Hematopoietic multipotent progenitor cell treated with erythropoietin and hydrocortisone succinate and interleukin-3 and kit ligand, for 8 days (in vitro differentiated cells): ENCODE measurements at places on chromosomes 1 and 21.

DNA sequence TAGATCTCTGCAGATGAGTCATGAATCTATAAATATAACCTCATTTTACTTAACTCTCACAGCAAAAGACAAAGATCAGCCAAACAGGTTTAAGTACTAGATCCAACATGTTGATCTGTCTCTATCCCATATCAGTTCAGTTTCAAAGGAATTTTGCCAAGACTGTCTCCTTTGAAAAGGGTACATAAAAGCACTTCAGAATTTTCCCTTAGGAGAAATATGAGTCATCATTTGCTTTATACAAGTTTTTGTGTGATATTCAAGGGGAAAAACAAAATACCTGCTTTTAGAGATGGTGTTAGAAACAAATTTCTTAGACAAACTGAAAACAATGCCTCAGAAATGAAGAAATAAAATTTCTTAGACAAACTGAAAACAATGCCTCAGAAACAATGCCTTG lies 73.5 kb upstream of the LRRC7 start:
- no peak for DNase-seq

GRCh38 chr21:37208741-37209225 lies 58.4 kb downstream of the VPS26C start:
- no peak for DNase-seq

GRCh38 chr1:223430236-223430635 lies 37.0 kb downstream of the CCDC185 start:
- DNase-seq: no peak

- no peak for DNase-seq
Observed at GRCh38 chr1:79811173-79811572, 804.6 kb upstream of the ADGRL4 start.

DNA sequence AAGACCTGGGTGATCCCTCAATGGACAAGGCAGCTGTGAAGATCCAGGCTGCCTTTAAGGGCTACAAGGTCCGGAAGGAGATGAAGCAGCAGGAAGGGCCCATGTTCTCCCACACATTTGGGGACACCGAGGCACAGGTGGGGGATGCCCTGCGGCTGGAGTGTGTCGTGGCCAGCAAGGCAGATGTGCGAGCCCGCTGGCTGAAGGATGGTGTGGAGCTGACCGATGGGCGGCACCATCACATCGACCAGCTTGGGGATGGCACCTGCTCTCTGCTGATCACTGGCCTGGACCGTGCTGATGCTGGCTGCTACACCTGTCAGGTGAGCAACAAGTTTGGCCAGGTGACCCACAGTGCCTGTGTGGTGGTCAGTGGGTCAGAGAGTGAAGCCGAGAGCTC lies 85.2 kb downstream of the TRIM11 start:
- DNase-seq: no peak

DNA sequence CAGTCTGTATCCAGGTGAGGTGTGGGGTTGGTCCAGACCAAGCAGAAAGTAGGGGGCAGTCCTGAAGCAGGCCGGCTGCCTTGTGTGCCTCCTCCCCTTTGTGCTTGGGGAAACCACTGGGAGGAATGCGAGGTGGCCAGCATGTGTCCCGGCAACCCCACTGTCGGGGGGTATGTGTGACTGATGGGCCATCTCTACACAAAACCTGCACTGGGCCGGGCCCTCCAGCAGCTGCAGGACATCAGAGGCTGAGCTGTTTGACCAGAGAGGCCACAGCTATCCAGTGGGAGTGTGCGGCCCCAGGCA lies 33.3 kb downstream of the TMEM51 start:
- DNase-seq: no peak

- peak; percentile 85 for DNase-seq
Observed at GRCh38 chr21:44865561-44866280, 7.8 kb downstream of the PTTG1IP start.

GRCh38 chr1:230985711-230986110 lies 6.8 kb downstream of the ARV1 start:
- peak; percentile 76 for DNase-seq

GRCh38 chr1:168520832-168521231 lies 23.0 kb downstream of the XCL2 start:
- DNase-seq: no peak

- no peak for DNase-seq
Observed at GRCh38 chr1:231801042-231801585, 174.5 kb downstream of the DISC1 start.

GRCh38 chr1:111561328-111561727 lies 57.9 kb upstream of the ADORA3 start:
- DNase-seq: no peak

DNA sequence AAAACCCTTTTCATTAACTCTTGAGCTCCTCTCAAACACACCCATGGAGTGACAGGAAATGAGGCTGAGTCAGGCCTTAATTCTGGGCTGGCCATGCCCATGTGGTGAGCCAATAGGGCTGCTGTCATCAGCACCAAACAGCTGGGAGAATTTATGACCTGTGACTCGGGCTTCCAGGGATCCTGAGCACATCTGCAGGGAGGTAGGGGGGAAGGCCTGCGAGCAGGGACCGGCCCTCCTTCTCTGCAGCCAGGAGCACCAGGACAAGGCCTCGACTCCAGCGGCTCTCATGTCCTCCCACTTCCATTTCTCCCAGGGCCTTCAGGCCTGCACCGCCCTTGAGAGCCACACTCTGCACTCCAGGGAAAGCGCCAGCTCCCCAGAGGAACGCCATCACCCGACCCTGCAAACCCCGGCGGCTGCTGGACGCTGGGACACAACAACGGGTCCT lies 14.6 kb downstream of the RIPK4 start:
- DNase-seq: no peak

- DNase-seq: no peak
Observed at GRCh38 chr1:33348194-33348593, 27.3 kb upstream of the A3GALT2 start.
